Stimulated activated CD4-positive, alpha-beta T cell treated with anti-CD3 and anti-CD28 coated beads, Interleukin-1b, Interleukin-23, amount 100 ng/mL, for 48 hours (primary cell): ENCODE measurements at places on chromosomes 7 and 10.

DNA sequence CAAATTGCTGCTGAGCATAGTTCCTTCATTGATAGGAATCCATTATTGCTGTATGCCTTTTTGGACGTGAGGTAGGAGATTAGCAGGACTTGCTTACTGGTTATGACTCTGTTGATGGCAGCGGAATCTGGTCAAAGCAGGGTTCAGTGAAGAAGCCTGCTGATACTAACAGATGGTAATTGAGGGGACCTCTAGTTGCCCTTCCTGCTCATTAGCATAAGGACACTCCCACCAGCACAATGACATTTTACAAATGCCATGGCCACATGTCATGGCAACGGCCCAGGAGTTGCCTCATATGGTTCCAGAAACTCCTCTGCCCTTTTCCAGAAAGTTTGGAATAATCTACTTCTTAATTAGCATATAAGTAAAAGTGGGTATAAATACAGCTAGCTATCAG, 417.5 kb downstream of the CDC14C start:
- no peak for DNase-seq

DNA sequence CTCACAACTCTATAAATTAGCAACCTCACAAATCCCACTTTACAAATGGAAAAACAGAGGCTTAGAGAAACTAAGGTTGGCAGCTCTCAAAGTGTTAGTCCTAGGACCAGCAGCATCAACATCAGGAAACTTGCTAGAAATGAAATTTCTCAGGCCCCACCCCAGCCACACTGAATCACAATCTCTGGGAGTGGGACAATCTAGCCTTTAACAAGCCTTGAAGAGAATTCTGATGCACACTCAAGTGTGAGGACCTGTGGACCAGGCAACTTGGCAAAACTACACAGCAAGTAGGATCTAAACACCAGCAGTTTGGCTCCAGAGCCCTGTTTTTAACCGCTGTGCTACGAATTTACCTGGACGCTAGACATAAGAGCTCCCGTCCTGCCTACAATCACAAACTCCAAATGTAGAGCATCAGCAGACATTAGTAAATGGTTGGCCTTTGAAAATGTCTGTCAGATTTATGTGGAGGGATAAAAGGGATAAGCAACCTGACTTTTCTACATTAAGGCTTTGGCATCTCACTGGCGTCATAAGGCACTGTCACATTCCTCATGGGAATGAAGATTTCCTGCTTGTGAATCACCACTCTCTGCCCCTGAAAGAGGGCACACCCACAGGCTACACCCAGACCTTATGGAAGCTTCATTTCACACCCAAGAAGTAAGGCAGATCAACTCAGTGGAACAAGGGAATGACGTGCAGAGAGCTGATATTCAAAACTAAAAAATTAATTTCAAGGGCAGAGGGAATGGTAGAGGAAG, 34.5 kb downstream of the PPP1R3C start:
- no peak for DNase-seq

- no peak for DNase-seq
Measured at GRCh38 chr7:74479961-74480829, 26.5 kb downstream of the GTF2IRD1 start.

- DNase-seq = no peak
Measured at GRCh38 chr7:143176128-143176527, 7.1 kb upstream of the TAS2R39 start.

DNA sequence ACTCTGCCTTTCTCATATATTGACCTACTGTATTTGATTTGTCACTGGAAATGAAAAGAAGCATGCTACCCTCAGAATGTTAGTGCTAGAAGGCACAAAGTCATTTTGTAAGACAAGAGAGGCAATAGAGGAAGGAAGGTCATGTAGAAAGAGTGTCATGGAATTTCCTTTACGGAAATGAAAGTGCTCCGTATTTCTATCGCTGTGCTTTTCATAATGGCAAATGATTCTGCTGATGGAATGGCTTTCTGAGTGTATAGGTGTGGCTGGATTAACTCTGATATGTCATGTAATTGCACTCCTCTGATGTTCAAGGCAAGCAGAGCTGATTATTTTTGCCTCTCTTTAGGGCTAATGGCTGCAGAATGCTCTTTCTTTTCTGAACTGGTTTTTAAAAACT, 15.5 kb upstream of the STEAP4 start:
- no peak for DNase-seq

GRCh38 chr7:130894146-130894908, 160.3 kb upstream of the KLF14 start:
- peak; percentile 56 for DNase-seq

GRCh38 chr10:104340641-104341040, 2.4 kb upstream of the ITPRIP start:
- DNase-seq = no peak

GRCh38 chr7:136890399-136890798, 21.9 kb downstream of the CHRM2 start:
- no peak for DNase-seq
